Midbrain (tissue), 1 donor: ENCODE measurements at places on chromosomes 11 and 22.

DNA sequence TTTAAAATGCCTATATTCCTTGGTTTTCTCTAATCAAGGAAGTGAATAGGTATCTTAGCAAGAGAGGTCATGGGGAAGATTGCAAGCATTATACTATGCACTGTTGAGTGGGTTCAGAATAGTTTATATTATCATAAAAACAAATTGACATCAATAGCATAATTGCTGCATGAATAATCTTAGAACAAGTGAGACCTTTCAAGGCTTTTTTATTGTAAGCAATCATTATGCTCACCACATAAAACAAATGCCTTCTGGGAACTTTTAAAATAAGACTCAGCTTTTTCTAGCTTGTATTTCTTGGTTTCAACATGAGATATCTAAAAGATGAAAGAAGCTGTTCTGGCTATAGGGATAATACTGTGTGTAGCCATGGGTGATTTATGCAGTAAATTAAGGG, 135.6 kb upstream of the ZC3H12C start:
- DNase-seq, result no peak

DNA sequence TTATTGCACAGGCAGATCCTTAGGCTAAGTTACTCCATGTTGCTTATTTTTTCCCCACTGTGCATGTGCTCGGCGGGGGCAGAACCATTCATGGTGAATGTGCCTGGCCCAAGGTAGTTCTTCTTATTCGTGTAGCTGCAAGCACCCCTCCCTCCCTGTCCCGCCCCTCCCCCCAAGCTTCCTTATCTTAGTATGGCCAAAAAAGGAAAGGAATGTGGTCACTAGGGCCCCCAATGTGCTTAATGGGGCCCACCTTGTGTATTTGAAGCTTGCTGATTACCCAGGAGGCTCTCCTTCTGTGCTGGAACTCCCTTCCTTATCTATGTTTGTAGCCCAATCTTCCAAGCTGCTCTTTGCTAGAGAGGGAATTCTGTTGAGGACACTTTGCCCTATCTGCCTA, 1259.7 kb upstream of the RAG2 start:
- no peak for DNase-seq

- no peak for DNase-seq
Observed at GRCh38 chr11:34173050-34173449, 67.6 kb downstream of the NAT10 start.

- no peak for DNase-seq
Observed at GRCh38 chr22:49973018-49973961, 12.7 kb downstream of the PIM3 start.

- no peak for DNase-seq
Observed at GRCh38 chr11:104661471-104661870, 236.8 kb downstream of the CASP12 start.

- DNase-seq, result no peak
Observed at GRCh38 chr11:19499026-19499669, 213.5 kb upstream of the NAV2 start.

- no peak for DNase-seq
Observed at GRCh38 chr11:126311401-126312291, 7.8 kb downstream of the DCPS start.

DNA sequence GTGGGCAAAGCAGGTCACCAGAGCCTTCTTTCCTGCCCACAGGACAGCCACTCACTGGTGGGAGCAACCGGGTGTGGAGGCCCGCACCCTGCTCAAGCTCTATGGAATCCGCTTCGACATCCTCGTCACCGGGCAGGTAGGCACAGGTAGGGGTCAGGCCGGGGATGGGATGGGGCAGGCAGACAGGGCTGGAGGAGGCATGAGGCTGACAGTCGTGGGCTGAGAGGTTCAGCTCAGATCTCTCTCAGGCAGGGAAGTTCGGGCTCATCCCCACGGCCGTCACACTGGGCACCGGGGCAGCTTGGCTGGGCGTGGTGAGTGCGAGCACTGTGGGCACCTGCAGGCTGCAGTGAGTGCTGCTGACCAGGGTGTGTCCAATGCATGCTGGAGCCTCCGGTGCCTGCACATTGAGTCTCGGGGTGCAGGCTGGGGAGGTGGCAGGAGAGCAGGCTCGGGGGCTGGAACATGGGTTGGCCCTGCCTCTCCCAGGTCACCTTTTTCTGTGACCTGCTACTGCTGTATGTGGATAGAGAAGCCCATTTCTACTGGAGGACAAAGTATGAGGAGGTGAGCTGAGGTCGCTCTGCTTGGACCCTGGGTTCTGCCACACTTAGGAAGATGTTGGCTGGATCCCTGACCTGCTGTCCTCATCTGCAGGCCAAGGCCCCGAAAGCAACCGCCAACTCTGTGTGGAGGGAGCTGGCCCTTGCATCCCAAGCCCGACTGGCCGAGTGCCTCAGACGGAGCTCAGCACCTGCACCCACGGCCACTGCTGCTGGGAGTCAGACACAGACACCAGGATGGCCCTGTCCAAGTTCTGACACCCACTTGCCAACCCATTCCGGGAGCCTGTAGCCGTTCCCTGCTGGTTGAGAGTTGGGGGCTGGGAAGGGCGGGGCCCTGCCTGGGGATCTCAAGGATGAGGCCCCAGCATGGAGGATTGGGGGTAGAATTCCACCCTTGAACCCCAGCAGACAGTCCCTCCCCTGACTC, 6.3 kb downstream of the SLC7A4 start:
- no peak for DNase-seq

DNA sequence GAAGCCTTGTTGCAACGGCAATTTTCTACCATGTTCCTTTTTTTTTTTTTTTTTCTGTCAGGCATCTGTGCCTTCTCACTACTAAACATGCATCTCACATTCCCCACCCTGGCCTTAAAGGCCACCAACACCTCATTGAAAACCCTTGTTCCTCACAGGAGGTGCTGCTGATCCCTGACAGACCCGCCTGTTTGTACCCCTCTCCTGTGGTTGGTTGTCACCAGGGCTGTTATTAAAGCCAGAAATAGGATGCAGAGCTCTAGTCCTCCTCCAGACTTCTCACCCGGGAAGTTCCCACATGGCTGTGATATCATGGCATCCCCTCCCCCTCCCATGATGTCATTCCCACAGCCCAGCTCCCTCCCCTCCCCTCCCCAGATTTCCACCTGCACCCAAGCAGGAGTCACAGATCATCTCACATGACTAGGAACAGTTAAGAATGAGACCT, 302.8 kb upstream of the NCAM1 start:
- no peak for DNase-seq

- DNase-seq, result no peak
Observed at GRCh38 chr11:92828556-92828955, 140.9 kb upstream of the MTNR1B start.

DNA sequence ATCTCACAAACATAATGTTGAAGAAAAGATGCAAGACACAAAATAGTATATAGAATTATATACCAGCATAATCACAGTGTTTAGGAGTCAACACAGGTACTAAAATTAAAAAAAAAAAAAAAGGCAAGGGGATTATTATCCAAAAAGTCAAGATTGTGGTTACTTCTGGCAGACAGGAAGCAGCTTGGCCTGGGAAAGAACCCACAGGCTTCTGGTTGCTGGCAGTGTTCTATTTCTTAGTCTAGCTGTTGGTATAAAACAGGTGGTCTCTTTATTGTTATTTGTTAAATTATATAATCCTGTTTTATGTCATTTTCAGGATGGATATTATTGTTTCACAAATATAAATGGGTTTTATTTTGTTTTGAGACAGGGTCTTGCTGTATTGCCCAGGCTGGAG, 54.0 kb downstream of the C11orf58 start:
- DNase-seq, result no peak

DNA sequence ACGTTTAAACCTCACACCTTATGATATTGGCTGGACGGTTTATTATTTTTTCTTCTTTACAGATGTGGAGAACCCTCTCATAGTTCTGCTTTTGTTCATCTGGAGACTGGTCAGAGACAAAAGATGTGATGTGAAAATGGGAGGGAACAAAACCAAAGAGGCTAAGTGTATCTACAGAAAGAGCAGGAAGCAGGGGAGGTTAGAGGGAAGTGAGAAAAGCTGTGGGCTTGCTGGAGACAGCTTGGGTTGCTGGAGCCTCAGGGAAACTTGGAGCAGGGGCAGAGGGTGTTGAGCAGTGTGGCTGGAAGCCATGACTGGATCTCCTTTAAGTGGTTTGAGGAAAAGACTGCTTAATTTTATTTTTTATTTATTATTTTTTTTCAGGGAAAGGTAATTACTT, 79.0 kb upstream of the SNX19 start:
- peak; percentile 8 for DNase-seq

- DNase-seq, result no peak
Observed at GRCh38 chr11:1592628-1593027, 5.5 kb downstream of the KRTAP5-2 start.

DNA sequence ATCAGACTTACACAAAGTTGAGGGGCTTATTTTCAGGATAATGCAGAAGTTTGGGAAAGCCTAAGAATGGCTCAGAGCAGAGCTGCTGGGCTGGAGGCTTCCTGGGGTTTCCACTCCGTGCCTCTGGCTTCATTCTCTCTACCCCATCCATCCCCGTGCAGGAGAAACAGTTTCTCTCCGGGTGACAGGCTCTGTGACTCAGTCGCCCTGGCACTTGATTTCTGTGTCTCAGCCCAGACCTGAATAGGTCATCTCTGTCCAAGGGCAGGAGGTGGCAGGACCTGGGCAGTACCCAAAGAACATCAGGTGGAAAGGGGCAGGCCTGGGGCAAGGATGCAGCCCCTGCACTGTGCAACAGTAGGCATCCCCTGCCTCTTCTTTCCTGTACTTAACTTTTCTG, 38.4 kb upstream of the RTL6 start:
- no peak for DNase-seq

- DNase-seq, result no peak
Observed at GRCh38 chr11:62726915-62727164, 417 bp downstream of the HNRNPUL2 start.

- DNase-seq, result no peak
Observed at GRCh38 chr11:17171916-17172315, 35.9 kb downstream of the PIK3C2A start.

DNA sequence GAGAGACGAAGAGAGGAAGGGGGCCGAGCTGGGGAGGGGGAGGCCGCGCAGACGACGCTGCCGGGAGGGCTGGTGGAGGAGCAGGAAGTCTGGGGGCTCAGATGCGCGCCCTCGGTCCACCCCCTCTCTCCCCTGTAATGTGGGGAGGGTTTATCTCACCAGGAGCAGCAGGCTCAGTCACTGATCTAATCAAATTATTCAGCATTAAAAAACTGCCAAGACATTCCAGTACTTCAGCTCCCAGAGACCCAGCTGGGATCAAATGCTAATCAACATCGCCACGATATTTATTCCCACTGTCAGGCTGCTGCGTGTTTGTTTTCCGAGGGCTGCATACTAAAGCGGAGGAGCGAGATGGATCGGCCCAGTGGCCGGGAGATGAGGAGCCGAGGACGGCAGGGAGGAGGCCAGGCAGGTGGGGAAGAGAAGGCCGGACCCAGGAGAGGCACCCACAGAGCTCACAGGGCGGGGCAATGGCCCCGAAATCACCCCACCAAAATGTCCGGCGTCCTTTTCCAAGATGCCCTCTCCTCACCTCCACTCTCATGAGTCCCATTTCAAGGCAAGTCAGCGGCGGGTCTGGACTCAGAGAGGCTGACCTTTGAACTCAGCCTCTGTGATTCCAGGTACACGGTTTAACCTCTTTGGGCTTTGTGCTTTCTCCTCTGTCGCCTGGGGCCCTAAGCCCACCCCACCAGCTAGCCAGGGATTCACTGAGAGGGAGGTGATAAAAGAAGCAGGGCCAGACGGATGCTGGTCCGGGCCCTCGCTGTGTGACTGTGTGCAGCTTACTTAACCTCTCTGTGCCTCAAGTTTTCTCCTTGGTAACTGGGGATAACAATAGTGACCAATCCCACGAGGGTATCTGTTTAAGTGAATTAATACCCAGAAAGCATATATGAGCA, 502.1 kb downstream of the MN1 start:
- DNase-seq, result no peak

DNA sequence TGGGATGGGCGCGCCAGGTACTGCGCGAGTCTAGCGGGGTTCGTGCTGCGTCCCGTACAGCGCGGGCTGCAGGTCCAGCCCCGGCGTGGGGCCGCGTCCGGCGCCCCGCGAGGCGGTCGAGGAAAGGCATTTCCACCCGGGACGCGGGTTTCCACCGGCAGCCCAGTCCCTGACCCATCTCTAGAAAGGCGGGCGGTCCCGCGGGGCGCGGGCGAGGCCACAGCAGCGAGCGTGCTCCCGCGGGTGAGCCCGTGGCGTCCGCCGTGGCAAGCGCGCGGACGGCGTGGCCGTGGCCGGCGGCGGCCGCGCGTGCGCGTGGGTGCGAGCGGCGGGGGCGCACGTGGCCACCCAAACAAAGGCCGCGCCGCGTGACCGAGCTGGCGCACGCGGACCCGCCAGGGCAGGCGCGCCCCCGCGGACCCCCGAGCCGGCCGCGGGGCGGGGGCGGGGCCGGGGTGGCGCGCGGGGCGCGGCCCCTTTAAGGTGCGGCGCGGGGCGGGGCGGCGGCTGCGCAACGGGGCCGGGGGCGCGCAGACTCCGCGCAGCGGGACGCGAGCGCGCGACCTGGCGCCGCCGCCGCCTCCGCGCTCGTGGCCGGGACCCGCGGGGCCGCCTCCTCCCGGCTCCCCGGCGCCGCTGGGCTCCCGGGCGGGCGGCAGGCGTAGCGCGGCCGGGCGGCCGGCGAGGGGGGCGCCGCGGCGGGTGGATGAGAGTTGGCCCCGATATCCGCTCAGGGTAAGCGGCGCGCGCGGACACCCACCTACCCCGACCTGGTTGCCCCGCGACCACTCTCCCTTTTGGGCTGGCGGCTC, 39.3 kb upstream of the CELSR1 start:
- no peak for DNase-seq

GRCh38 chr11:119400860-119401259, 19.4 kb upstream of the USP2 start:
- no peak for DNase-seq

- DNase-seq, result no peak
Observed at GRCh38 chr11:62479631-62480201, 60.9 kb downstream of the SCGB1A1 start.

- no peak for DNase-seq
Observed at GRCh38 chr11:130616573-130616972, 168.1 kb downstream of the ADAMTS15 start.

DNA sequence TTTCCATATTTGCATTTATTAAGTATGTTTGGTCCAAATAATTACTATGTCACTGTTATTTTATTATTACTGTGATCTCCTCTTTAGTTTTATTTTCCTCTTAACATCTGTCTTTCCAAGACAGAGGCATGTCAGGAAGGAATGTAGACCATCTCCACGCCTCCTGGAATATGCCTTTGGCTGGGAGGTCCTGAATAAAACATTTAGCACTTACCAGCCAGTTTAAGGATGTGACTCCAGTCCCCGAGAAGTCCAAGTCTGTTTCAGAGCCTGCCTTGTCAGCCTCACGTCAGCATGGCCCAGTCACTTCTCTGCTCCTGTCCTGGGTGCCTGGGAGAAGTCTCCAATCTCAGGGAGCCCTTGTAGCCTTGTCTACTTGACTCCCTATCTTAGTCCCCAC, 74.5 kb downstream of the NCAM1 start:
- no peak for DNase-seq

GRCh38 chr11:68664906-68665305, 19.4 kb upstream of the GAL start:
- no peak for DNase-seq

DNA sequence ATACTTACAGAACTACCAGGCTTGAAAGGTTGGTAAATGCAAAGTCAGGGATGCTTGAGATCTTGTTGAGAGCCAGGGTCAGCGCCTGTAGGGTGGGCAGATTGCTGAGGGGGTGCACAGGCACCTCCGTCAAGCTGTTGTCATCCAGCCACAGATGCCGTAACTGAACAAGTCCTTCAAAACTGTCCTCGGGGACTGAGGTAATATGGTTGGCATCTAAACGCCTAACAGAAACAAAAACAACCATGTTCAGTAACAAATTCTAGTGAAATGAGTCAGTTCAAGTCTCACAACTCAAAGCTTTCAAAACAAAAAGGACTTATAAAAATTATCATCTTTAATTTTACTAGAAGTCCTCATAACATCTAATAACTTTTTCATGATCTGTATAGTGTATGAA, 22.2 kb upstream of the CCDC34 start:
- no peak for DNase-seq
